CD4-positive, CD25-positive, alpha-beta regulatory T cell (primary cell): ENCODE measurements at places on chromosomes 6 and 20.

GRCh38 chr6:69238067-69238466, 558.7 kb downstream of the LMBRD1 start:
- no peak for DNase-seq

DNA sequence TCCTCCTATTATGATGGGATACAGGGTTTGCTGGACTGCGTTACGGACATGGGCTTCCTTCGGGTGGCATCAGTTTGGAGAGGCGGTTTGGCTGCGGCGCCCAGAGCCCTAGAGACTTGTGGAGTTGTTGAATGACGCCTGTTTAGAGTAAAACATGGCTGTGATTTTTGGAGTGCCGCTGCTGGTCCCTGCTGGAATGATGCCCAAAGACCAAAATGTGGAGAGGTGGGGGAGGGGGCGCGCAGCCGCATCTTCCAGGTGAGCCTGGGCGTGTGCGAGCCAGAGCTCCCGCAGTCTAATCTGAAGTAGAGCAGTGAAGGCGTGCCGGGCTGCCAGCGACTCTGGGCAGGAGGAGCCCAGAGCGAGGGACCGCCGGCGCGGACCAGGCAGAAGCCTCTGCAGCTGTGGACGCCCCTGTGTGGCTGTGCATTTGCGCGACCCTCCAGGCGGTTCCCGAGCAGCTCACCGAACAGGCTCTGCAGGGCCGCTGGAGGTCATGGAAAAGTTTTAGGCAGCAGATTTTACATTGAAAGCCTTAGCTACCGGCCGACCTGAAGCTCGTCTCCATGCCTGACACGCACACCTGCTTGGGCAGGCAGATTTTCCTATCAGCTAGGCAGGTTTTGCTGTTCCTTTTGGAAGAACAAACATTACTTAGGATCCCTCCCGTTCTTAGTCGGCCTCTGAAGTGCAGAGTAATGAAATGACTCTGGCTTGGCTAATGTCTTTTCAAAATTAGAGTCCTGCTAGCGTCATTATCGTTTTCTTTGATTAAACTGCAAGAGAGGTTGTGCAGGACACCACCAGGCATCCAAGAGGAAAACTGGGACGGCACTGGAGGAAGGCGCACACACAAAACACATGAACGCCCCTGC, 298.2 kb downstream of the PHACTR1 start:
- no peak for DNase-seq

DNA sequence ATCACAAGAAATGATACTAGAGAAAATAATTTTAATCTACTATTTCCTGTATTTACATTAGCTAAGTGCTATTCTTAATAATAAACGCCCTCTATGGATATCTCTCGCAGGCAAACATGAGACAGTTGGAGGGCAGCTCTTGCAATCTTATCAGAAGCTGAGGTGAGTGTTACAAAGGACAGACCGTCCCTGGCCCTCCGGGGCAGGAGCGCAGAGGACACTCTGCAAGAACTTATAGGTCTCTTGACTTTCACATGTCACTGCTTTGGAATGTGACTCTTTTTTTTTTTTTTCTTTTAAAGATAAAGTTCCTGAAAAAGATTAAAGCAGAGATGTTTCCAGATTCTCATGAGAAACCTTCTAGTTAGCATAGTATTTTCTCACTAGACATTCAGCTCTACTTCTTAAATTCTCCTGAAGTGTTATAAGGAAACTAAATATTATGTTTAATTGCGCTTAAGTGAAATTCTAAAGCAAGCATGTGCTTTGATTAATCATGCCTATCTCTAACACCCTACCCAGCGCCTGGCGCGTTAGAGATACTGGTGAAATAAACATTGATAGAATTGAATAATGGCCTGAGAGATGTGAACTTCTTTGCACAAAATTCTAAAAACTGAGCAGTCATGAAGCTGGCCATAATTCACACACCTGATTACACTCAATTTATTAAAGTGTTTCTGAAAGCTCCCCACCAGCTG, 57.4 kb downstream of the SYTL3 start:
- DNase-seq = no peak

DNA sequence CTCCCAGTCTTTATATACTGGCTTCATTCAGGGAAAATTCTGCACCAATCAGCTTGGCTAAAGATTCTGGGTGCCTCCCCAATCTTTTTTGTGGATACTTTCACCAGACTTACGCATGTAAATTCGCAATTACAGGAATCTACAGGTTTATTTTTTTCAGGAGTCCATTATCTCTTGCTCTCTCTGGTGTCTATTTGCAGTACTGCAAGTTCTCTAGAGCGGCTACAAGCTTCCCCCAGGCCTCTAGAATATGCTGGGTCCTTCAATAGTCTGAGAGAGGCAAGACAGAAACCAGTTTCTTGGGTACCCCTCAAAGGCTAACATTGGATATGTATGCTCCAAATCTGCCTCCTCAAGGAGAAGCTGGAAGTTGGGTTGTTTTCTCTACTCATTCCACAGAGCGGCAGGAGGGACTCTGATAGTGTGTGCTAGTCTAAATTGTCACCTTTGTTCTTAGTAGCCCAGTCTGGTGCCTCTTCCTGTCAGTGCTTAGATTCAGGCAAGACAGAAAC, 58.5 kb downstream of the SUN5 start:
- peak; percentile 67 for DNase-seq

GRCh38 chr6:168439794-168440450, 1.1 kb upstream of the SMOC2 start:
- no peak for DNase-seq

DNA sequence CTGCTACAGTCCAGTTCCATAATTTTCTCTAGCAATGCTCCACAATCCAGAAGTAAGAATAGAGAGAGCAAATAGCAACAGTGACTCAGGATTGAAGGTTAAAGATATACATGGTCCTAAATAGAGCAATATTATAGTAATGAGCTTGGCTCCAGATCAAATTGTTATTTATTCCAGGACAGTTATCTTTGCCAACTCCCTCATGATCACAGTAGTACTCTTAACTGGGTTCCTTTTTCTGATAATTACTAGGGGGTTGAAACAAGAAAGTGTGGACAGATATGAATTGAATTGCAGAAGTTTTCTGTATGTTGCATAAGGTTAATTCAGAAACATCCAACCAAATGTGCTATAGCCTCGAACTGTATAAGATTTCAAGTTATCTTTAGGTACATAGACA, 11.9 kb downstream of the FAM184A start:
- no peak for DNase-seq

DNA sequence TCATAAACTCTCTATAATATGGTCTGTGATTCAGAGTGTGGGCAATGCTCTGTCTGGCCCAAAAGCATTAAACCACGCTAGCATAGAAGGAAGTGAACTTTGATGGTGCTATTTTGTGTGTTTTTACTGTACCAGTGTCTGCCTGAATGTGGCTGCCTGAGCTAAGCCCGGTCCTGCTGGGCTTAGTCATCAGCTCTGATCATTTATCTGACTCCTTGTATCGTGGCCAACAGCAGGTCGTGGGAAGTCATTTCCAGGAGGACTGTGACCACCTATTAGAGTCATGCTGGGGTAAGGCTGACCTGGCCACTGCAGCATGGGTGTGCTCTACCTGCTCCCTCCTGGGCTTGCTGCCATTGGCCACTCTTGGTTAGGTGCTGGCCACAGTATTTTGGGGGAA, 239.1 kb upstream of the CEP162 start:
- no peak for DNase-seq

GRCh38 chr20:24979036-24979960, 13.3 kb downstream of the APMAP start:
- no peak for DNase-seq

DNA sequence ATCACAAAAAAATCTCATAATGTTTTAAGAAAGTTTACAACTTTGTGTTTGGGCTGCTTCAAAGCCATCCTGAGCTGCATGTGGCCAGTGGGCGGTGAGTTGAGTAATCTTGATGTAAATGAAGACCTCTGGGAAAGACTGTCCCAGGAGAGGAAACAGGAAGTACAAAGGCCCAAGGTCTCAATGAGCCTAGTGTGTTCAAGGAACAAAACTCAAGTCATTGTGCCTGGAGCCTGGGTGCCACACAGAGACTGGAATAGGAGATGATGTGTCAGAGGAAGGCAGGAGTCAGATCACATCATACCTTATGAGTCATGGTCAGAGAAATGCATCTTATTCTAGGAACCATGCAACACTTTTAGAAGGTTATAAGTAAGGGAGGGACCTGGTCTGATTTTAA, 51.5 kb downstream of the COL19A1 start:
- DNase-seq = peak; percentile 10

DNA sequence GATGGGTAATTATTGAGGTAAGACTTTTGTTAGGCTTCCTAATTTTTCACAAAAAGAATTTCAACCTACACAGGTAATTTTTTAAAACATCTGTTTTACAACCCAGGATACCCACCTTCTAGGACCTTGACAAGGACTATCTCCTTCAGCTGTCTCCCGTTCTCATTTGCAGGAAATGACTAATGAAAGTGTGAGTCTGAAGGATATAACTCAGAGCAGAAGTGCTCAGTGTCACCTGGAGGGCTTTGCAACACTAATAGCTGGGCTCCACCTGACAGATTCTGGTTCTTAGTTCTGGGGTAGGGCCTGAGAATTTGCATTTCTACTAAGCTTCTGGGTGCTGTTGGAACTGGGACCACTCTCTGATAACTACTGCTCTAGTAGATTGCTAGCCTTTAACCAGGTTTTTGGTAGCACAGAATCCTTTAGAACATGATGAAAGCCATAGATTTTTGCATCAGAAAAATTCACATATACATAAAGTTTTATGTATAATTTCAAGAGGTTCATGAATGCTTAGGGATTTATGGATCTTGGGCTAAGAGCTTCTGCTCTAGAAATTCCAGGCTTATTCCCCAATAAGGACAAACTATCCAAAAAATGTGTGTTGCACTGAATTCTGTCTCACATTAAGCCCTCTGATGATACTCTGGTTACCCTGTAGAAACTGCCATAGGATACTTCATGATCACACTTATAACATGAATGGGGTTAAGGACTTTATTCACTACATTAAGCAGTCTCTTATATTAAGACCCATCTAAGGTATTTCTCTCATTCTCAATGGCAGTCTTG, 30.3 kb downstream of the AK9 start:
- DNase-seq = no peak

DNA sequence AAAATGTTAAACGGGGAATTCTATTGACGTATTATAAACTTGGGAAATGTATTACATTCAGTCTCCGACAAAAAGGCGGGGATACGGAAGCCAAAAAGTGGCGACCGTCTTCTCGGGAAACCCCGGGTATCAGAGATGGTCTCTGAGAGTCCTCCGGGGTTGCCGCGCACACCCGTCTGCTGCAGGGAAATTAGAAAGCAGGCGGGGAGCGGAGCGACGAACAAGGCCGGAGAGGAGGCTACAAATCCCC, 1.5 kb downstream of the SALL4 start:
- no peak for DNase-seq

DNA sequence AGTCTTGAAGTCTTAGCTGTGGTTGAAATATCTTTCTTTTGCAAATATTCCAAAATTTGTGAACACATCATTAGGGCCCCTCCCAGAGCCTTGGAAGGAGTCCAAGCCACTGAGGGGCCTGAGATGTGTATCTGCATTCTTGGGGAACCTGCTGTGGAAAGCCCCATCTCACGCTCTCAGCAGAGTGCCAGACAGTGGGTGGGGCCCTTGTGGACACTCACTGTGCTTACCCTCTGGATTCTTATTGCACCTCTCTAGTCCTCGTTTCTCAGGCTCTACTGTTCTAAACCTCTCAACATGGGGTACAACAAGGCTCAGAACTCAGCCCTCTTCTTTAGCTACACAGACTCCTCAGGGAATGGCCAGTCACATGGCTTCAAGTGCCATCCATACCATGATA, 416.2 kb upstream of the CDH4 start:
- DNase-seq = no peak

- no peak for DNase-seq
Observed at GRCh38 chr20:62924442-62925075, 1.7 kb downstream of the DIDO1 start.

- DNase-seq = no peak
Observed at GRCh38 chr6:139528471-139528870, 154.0 kb upstream of the CITED2 start.

- no peak for DNase-seq
Observed at GRCh38 chr6:112717401-112717800, 370.3 kb downstream of the RFPL4B start.

DNA sequence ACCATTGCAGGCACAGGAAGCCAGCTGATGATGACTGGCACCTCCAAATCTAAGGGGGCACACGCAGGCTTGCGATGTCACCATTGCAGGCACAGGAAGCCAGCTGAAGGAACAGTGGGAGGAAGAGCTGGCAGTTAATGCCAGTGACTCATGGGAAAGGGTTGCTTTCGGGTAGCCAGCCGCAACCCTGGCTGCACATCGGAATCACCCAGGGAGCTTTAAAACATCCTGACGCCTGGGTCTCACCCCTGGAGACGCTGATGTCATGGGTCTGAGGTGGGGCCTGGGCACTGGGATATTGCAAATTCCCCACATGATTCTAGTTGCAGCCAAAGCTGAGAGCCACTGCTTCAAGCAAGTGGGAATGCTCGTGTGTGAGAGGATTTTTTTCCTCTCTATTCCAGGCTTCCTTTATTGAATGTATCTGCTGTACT, 16.1 kb upstream of the CCN6 start:
- DNase-seq = no peak

GRCh38 chr6:19153270-19153980, 683.7 kb upstream of the ID4 start:
- DNase-seq = no peak

- no peak for DNase-seq
Observed at GRCh38 chr20:391041-391711, 10.6 kb downstream of the TRIB3 start.

GRCh38 chr6:77038807-77039206, 424.5 kb downstream of the HTR1B start:
- no peak for DNase-seq

DNA sequence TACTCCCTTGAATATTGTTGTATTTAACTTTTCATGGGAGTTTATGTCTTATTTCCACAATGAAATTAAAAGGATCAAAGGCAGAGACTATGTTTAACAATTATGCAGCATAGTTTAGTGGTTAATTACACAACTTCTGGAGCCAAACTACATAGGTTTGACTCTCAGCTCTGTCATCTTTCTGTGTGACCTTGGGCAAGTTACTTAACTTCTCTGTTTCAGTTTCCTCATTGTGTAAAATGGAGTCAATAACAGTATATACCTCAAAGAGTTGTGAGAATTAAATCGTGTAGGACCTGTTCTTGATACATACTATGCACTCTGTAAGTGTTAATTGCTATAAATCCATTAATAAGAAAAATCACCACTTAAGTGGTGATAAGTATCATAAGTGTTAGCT, 48.3 kb downstream of the BTBD9 start:
- no peak for DNase-seq
